Occipital lobe (tissue), 3 donors: ENCODE measurements at places on chromosomes 6 and 20. TPM values are rescaled to one million over a fixed set of nuclear protein-coding genes. Genes with fewer than 3 reads are reported as not detected.

FAM229B gene
- 22.5 TPM for total RNA-seq

GRCh38 chr20:51313358-51313827, 229.1 kb downstream of the NFATC2 start:
- no peak for DNase-seq

GRCh38 chr6:37525460-37526357, 26.0 kb upstream of the CCDC167 start:
- DNase-seq = no peak

DNA sequence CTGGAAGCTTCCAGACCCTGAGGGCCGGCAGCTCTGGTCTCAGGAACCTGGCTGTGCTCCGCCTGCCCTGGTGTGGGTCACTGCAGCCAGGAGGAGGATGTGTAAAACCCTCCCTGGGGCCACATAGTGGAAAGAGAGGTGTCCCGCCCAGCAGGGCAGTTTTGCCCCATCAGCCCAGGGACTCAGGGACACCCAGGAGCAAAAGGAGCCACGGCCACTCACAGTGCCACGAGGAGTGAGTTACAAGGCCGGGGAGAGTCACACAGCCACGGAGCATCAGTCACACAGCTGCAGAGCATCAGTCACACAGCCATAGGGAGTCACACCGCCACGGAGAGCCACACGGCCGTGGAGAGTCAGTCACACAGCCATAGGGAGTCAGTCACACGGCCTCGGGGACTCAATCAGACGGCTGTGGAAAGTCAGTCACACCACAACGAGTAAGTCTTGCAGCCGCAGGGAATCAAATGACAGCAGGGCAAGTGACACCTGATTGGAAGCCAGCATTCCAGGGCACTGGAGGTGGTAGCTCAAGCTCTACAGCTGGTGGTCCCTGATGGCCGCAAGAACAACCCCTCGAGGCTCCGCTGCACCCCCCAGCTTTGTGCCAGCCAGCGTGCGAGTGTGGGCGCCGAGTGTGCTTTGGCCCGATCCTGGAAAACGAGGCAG, 60.9 kb downstream of the DLL1 start:
- no peak for DNase-seq

SMLR1 gene
- total RNA-seq = not detected
